Endothelial cell (in vitro differentiated cells): ENCODE measurements at places on chromosomes 5 and 9. TPM values are rescaled to one million over a fixed set of nuclear protein-coding genes. Genes with fewer than 3 reads are reported as not detected.

- H3K4me3 ChIP-seq = peak within 1 kb of the TSS; percentile 22
- peaks cover 19% of the 10 kb centered on the region for H3K4me1 ChIP-seq
- H3K36me3 ChIP-seq = no peaks in the 10 kb centered on the region
- H3K27ac ChIP-seq = no peak within 1 kb of the TSS
- no peak for DNase-seq
Measured at GRCh38 chr9:14722391-14723035, at the start of gene CER1. TSS of gene CER1 (minus strand) at chr9:14722733. CDS start at chr9:14722672, 61 bp downstream.

DNA sequence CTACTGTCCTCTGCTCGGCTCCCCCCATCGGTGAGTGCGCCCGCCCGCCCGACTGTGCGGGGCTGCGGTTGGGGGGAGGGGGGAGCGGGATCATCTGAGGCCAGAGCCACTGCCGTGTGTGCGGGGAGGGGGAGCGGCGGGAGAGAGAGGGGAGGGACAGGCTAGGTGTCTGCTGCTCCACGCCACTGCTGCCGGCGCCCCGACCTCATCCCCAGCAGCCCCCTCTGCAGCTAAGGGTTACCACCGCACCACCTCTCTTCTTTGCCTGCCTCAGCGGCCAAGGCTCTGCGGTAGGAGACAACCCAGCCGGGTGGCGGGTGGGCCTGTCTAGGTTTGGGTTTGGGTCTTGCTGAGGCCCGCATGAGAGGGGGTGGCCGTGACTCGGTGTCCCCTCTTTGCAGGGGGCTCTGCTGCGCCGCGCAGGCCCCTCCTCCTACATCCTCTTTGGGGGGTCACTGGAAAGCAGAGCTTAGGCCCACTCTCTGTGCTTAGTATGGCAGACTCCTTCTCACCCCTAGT is 670 bp upstream of the PURA start:
- peaks cover 30% of the 10 kb centered on the region for H3K4me1 ChIP-seq
- peaks cover 4% of the 10 kb centered on the region for H3K36me3 ChIP-seq
- H3K27me3 ChIP-seq = peaks cover 12% of the 10 kb centered on the region
- peak; percentile 27 for DNase-seq

DNA sequence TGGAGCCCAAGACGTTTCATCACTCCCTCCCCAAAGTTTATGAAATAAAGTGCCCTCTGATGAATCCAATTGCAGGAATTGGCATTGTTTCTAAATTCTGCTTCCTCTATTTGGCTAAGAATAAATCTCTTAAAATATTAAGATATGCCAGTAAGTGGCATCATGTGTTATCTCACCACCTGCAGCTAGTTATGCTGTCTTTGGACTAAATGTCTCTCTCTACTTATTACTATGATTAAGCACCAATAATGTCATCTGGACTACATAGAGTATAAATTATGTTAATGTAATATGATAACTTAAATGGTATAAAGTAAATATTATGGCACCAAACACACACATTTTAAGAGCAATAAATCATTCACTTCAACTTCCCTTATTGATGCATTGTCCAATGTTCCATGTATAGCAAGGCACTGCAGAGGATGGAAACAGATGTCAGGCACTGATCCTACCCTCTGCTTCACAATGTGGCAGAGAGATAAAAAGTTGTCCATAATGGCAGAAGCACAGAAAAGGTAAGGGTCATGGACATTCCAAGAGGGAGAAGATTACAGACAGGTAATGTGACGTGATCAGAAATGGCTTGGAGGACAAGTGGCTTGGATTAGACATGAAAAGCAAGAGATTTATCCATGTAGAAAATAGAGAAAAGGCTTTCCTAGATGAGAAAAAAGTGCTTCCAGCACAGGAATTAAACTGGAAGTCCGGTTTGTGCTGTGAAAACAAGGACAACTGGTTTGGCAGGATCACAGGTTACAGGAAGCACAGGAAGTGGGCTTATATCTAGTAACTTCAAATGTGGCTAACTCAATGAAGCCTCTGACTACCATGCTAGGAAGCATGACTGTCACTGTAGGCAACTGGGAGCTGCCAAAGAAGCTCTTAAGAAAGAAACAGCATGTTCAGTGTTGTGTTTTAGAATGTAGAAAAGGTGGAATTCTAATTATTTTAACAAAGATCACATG is 26.7 kb downstream of the MARCHF11 start:
- H3K36me3 ChIP-seq = peaks cover 3% of the 10 kb centered on the region
- peaks cover 6% of the 10 kb centered on the region for H3K4me1 ChIP-seq
- peak overlapping the region; percentile 70 for H3K27ac ChIP-seq
- H3K27me3 ChIP-seq = no peaks in the 10 kb centered on the region

DNA sequence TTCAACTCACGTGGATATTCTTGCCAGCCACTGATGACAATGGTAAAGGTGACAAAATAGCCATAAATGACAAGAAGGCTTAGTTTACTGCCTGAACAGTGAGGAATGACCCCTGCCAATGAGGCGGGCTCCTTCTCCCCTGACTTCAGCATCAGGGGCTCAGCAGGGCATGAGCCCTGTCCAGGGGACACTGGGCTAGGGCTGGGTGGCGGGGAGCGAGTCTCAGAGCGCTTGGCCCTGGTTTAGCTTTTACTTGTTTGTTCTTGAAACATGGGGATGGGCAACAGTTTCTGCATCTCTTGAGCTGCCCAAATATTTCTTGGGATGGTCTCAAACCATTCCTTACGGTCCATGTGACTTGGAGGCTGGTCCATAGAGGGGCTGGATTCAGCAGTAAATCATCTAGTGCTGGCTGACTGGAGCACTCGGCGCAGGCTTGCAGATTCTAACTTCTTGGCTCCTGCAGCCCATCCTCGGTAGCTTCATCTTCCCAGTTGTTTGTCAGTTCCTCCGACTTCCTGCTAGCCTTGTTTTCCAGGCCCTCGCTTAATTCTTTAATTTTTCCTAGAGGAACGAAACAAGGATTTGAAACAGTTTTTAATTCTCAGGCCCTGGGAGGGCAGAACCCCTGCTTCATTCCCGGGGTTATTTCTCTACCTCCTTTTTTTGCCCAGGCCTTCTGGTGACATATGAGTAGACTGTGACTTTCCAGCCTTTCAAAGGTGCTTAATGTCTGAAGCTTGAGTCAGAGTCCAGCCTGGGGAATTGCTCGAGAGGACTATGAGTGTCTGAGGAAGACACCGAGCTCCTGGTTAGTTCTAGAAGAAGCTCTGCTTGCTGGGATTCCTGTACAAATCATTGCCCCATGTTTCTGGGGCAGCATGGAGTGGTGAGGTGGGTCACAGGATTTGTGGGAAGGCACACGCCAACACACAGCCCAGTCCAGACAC is 4.5 kb upstream of the HMCN2 start:
- no peak overlapping the region for H3K27ac ChIP-seq
- no peaks in the 10 kb centered on the region for H3K36me3 ChIP-seq
- DNase-seq = no peak
- peaks cover 2% of the 10 kb centered on the region for H3K4me1 ChIP-seq
- peaks cover 14% of the 10 kb centered on the region for H3K27me3 ChIP-seq

DNA sequence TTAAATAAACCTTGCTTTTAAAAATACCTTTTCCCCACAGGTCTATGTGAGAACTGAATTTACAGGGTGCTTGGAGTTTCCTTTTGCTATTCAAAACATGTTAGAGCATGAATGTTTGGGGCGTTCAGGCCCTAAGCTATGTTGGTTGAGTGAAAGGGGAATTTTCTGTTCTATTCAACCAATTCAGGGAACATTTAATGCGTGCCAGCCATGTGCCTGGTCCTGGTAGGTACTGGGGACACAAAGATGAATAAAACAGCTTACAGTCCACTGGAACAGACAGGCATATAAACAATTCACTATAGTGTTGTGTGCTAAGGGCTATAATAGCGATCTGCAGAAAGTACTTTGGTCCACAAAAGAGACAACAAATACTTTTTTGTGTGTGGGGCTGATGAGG is 108.5 kb downstream of the ZSWIM6 start:
- H3K27ac ChIP-seq = peak overlapping the region; percentile 65
- DNase-seq = no peak
- H3K36me3 ChIP-seq = peaks cover 29% of the 10 kb centered on the region
- H3K4me1 ChIP-seq = no peaks in the 10 kb centered on the region

GRCh38 chr5:147188200-147189108 is 46.4 kb upstream of the STK32A start:
- H3K4me3 ChIP-seq = no peak overlapping the region
- H3K4me1 ChIP-seq = no peaks in the 10 kb centered on the region
- H3K36me3 ChIP-seq = no peaks in the 10 kb centered on the region
- no peaks in the 10 kb centered on the region for H3K27me3 ChIP-seq
- peak; percentile 62 for DNase-seq

DNA sequence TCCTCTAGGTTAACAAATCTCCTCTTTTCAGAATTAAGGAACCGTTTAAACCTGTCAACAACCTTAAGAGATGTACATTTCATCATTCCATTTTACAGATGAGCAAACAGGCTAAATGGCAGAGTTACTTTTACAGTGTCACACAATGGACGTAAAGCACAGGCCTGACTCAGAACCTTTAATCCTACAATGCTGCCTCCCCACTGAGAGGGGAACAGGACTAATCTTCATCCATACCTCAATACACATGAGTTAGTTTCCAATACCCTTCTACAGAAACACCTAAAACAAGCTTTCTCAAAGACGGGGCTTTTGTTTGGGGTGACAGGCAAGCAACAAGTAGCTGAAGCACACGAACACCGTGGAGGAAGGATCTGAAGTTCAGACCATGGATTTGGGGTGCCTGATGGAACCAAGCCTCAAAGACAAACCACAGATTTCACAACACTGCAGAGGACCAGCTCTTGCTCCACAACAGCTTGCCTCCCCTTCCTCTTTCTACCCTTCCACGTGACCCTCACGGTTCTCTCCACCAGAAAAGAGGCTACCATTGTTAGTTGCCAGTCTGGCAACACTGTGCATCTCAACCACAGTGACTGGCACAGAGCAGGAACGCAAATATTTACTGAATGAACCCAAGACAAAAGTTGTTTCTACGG is 1.8 kb downstream of the RNF130 start:
- DNase-seq = no peak
- H3K27ac ChIP-seq = no peak overlapping the region
- H3K27me3 ChIP-seq = peaks cover 12% of the 10 kb centered on the region

DNA sequence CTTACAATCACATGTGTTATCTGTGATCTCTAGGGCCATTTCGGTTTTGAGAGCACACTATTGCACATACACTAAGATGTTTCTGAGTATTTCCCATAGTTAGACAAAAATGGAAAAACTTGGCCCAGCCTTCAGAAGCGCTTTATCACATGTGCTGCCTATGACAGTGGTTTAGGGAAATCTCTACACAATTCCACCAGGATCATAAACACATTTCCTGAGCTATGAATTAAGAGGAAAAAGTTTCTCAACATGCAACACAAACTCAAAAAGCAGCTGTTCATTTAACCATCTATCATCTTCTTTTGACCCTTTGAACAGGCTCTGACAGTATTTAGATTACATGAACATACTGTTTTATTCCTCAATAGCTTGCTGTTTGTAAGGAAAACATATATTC is 15.1 kb downstream of the FGF1 start:
- H3K27me3 ChIP-seq = no peaks in the 10 kb centered on the region
- H3K4me3 ChIP-seq = no peak overlapping the region
- H3K36me3 ChIP-seq = no peaks in the 10 kb centered on the region
- H3K4me1 ChIP-seq = peaks cover 7% of the 10 kb centered on the region
- DNase-seq = no peak

Gene CCNO
- 0.15 TPM for total RNA-seq

Gene CER1
- 5.2 TPM for total RNA-seq

Gene HRCT1
- total RNA-seq = 0.87 TPM
